ENCODE measurements at places on chromosomes 2 and 18.
A peak's percentile ranks its signal among the peaks of the same experiment; 100 is the strongest.

GRCh38 chr2:172613615-172614231 is 57.8 kb downstream of the PDK1 start:
- DNase-seq, result no peak

- DNase-seq, result no peak
Measured at GRCh38 chr2:145558617-145559350, 1038.9 kb upstream of the ZEB2 start.

- no peak for DNase-seq
Measured at GRCh38 chr2:119960821-119961220, 52.1 kb upstream of the EPB41L5 start.

DNA sequence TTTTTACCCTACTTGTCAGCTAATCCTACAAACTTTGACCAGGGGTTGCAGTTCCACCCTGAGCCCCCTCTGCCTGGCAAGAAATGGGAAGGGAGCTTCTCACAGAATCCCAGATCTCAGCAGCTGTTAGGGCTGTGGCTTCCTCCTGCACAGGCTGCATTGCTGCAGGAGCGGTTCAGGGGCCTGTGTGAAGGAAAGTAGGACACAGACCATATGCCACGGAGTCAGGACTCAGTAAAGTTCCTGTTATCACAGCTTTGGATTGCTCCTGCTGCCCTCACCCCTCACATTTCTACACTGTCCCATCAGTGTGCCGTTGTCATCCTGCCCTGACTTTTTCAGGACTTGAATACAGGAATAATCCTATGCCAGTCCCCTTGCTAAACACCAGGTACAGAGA is 62.8 kb upstream of the SP3 start:
- DNase-seq, result no peak

- DNase-seq, result no peak
Measured at GRCh38 chr2:39266139-39266805, 22.5 kb upstream of the CDKL4 start.

DNA sequence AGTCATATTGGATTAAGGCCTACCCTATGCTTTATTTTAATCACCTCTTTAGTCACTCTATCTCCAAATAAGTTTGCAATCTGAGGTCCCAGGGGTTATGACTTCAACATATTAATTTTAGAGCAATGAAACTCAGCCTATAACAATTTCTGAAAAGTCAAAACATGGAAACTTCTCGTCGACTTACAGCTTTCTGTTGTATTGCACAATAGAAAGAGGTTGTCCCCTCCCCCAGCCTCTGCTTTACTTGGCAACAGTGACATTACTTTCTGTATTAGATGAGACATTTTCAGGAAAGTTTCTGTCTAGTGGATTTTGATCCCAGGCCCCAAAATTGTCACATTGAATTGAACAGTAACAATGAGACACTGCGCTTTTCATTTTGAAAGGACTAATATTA is 326.4 kb downstream of the THSD7B start:
- no peak for DNase-seq

- DNase-seq, result no peak
Measured at GRCh38 chr18:34993289-34993688, 47.9 kb upstream of the MAPRE2 start.

DNA sequence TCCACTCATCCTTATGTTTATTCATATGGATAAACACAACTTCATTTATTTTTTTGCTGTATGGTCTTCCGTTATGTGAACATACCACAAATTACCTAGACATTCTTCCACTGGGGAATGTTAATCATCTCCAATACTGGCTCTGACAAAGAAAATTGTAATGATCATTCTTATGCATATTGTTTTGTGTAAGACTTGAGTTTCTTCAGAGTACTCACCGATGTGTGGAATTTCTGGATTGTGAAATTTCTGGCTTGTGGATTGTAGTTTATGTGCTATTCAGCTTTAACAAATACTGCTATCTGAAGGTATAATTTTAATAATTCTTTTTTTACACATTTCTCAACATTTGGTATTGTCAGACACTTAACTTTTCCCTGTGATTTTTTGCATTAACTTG is 212.2 kb upstream of the THUMPD2 start:
- DNase-seq, result no peak

- peak; percentile 72 for DNase-seq
Measured at GRCh38 chr2:43169099-43169945, 57.1 kb downstream of the ZFP36L2 start.

- no peak for DNase-seq
Measured at GRCh38 chr2:222352981-222353380, 54.2 kb upstream of the PAX3 start.

- no peak for DNase-seq
Measured at GRCh38 chr2:160952464-160953254, 207.6 kb upstream of the TANK start.

GRCh38 chr2:139439100-139439499 is 658.9 kb upstream of the NXPH2 start:
- no peak for DNase-seq

DNA sequence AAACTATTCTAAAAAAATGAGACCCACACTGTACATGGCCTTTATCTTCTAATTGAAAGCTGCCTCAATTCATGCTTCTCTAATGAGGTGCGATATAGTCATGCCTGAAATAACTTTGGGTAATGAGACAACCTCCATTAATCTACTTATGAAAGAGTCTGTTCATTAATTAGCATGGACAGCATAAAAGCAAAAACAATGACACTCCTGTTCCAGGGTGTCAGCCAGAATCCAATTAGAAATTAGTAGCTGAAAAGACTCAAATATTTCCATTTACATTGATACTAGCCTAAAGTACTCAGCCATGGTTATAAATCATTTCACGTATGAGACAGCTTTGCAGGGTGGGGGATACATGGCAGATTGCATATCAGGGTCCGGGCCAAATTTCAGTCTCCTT is 288.7 kb downstream of the AKAIN1 start:
- no peak for DNase-seq

DNA sequence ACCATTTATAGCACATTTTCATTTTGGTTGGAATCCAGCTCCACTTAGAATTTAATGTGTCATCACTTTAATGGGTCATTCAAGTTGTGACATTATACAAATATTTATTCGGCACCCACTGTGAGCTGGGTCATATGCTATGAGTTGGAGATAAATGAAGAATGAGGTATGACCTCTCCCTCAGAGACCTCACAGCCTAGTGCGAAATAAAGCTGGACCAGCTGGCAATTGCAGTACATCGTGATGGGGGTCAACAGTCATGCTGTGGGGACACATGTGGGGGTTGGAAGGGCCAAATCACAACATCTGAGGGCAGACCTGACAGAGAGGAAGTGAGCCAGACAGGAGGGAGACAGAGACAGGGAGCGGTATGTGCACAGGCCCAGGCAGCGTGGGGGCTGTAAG is 175.4 kb downstream of the MAIP1 start:
- no peak for DNase-seq
